ENCODE measurements at places on chromosomes 11 and 22.

DNA sequence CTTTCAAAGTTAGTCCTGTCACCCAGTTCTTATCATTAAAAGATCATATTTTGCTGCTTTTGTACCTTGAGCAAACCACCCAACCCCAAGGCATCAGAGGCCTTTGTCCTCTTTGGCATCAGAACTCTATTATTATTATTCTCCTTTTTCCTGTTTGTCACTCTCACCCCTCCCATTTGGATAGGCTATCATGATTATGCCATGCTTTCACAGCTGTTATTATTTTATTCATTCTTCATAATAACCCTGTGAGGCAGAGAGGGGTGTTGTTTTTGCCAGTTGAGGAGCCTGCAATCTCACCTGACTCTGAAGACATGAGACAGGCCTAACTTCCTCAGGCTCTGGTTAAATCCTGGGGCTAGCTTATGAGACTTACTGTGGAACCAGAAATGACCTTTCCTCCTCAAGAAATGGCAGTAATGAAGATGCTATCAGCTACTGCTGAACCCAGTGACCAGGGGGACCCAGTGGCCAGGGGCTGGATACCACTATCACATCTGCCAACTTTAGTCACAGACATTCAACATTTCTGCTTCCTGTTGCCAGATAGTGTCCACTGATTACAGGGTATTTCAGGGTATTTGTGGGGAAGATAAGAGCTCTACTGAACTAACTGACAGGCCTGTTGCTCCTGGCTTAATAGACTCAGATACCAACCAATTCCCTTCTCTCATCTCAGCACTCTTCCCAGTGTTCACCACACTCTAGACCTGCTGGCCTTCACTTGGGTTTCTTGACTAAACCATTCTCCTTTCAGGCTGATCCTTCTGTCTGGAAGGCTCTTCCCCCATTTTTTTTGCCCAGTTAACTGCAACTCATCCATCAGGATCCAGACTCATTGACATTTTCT is 11.8 kb upstream of the SWAP70 start:
- DNase-seq = no peak

DNA sequence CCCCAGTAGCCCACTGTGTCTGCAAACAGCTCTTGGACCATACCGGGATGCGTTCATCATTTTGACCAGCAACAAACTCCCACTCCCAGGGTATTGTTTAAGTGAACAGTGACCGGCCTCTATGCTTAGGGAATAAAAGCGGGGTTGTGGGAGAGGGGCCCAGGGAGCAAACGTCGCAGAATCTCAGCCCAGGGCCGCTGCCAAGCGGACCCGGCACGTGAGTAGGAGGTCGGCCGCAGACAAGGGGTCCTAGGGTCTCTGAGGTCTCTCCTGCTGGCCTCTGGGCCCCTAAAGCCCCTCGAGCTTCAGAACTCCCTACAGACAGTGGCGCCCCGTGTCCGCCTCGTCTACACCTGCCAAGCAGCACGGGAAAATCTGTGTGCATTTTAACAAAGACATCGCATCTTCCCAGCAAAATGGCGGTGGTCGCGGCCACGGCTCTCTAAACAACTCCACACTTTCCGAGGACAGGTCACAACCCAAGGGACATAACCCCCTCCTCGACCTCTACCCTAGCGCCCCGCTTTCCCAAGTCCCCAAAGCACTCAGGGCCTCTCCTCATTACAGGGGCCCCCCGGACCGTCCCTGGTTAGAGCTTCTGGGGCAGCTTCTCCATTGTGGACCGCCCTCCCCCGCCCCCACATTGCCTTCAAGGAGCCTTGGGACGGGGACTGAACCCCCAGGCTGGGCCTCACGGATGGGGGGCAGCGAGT is 3.9 kb upstream of the GCAT start:
- DNase-seq = no peak

GRCh38 chr11:69635804-69636511 is 5.0 kb upstream of the CCND1 start:
- no peak for DNase-seq

- DNase-seq = no peak
Observed at GRCh38 chr22:44523981-44524759, 26.1 kb upstream of the RTL6 start.

DNA sequence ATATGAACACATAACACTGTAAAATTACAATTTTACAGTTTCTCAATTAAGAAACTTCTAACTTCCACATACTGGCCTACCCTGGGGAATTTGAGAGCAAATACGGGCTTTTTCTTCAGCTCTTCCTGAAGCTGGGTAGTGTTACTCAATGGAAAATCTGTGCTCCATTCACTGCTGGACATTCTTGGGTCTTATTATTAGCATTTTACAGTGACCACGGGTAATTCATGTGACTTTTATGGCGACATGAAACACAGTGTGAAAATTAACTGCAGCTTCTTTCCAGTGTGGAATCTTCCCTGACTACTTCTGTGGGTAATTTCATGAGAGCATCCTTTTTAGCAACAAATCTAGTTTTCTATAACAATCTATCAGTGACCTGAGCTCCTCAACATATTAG is 423.7 kb upstream of the ANO5 start:
- no peak for DNase-seq

- DNase-seq = no peak
Observed at GRCh38 chr11:2507945-2508749, 63.3 kb downstream of the KCNQ1 start.

DNA sequence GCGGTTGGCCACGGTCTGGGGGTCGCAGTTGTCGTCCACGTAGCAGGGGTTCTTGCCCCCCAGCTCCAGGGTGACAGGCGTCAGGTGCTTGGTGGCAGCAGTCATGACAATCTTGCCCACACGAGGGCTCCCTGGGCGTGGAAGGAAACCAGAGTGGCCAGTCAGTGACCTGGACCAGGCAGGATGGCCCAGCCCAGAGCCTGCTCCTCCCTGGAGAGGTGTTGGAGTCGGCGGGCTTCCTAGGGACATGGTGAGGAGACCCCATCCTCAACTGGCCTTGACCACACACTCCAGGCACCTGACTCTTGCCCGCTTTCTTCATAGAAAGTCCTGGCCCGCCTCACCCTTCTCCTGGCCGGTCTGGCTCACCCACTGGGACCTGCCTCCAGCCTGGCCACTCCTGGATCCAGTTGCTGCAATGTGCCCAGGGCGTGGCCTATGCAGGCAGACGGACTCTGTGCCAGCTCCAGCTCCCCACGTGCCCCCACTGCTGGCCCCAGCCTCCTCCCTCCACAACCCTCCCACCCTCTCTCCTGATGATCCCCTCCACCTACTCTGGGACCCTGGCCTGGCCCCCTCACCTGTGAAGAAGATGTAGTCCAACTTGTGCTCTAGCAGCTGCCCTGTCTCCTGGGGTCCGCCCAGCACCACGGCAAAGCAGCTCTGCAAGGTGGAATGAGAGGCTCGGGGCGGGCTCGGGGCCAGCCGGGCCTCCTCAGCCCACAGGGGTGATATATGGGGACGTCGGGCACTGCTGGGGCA is 8.7 kb downstream of the ALDH3B2 start:
- DNase-seq = no peak
